ENCODE measurements at places on chromosomes 2 and 18.

DNA sequence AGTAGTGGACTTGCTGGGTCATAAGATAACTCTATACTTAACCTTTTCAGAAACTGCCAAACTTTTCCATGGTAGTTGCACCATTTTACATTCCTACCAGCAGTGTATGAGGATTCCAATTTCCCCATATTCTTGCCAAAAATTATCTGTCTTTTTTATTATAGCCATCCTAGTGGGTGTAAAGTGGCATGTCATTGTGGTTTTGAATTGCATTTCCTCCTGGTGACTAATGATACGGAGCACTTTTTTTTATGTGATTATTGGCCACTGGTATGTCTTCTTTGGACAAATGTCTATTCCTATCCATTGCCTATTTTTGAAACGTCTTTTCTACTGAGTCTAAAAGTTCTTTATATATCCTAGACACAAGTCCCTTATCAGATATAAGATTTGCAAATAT, 44.3 kb downstream of the CACNB4 start:
- DNase-seq = no peak

DNA sequence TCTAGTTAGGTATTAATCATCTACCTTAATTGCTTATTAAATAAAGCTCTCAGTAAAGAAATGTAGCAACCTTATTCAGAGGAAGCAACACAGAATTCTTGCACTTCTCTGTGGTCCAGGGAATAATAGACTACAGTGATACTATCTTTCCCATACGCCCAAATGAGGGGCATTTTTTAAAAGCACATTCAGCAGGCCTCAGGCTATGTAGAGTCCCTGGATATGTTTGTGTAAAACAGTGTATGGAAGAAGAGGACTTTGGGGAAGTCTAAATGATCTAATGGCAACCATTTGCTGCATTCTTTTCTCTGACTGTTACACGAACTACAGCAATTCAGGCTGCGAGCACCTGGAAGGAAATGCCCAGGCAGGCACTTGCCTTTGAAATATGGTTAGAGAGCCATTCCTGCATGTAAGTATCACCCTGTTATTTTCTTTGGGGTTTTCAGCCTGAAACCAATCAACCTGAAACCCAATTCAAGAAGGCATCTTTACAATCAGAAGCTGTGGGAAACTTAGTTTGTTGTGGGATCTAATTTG, 1814.7 kb upstream of the CELF4 start:
- no peak for DNase-seq

GRCh38 chr2:199989822-199990221, 34.4 kb downstream of the MAIP1 start:
- DNase-seq = no peak

DNA sequence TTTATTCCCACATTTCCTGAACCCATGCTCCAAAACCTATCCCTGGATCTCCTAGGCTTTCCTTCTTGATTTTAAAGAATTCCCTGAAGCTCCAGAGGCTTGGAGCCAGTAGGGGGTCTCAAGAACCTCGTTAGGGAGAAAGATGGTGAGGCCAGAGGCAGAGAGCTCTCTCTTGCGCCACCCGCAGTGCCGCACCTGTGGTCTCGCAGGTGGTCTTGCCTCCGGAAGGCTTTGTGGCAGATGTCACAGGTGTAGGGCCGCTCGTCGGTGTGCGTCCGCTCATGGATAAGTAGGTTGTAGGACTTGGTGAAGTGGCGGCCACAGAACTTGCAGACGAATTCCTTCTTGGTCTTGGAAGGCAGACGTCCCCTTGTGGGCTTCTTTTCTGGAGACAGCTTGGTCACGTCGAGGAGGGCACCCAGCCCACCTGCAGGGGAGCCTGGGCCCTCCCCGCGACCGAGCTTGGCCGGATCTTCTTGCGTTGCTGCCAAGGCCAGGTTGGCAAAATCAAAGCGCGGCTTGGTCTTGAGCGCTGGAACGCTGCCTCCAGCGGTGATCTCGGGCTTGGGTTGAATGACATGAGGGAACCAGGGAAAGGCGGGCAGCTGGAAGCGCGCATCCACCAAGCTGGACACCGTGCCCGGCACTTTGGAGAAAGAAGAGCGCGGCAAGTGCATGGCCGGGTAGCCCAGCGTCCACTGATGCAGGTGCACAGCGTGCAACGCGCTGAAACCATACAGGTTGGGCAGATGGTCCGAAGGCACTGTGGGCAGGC, 5.3 kb downstream of the OSR1 start:
- DNase-seq = no peak

GRCh38 chr2:171762879-171763573, 75.8 kb downstream of the DYNC1I2 start:
- DNase-seq = no peak

DNA sequence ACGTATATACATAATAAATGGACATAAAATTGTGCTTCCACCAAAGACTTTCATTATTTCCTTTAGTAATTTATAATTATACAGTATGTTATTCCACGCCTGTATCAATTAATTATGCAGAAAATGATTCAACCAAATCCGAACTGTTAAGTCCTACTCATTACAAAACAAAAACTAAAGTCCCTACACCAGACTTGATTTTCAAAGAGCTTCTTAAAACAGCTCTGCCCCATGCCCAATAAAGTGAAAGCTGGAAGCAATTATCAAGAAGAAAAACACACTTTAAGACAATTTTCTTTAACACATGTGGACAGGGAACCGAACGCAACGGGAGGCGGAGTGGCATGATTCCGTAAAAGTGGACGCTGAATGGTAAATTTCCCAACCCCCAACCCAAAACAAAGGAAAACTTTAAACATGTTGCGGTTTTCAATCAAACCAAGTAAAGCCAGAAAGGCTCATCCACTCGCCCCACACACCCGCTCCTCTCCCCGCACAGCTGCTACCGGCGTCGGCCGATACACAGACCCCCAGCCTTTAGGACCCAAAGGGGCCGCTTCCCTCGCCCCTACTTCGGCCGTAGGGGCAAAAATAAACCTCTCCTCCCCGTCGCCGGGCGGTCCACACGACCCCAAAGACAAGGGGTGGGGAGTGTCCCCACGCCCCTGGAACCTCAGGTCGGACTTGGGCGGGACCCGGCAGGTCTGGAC, 705 bp downstream of the YES1 start:
- DNase-seq = no peak

DNA sequence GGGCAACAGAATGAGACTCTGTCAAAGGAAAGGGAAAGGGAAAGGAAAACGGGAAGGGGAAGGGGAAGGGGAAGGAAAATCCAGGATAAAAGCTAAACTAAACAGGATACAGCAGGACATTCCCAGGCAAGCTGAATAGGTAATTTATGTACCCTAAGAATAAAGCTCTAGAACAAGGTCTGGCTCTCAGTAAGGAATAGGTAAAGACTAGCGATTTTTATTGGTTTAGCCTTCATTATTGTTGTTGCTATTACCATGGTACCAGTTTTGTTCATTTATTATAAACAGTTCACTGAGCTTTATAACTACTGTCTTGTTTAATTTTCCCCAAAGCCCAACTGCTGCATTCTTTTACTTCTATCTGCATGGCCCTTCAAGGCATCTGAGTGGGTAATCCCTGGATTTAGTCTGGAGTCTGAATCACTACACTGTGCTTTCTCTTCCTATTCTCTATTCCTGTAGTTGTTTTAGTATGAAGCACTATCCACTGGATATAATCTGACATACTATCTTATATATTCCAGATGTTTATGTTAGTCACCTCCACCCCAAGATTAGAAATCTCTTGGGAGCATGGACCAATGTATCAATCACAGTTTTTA, 127.1 kb upstream of the TANK start:
- DNase-seq = no peak

DNA sequence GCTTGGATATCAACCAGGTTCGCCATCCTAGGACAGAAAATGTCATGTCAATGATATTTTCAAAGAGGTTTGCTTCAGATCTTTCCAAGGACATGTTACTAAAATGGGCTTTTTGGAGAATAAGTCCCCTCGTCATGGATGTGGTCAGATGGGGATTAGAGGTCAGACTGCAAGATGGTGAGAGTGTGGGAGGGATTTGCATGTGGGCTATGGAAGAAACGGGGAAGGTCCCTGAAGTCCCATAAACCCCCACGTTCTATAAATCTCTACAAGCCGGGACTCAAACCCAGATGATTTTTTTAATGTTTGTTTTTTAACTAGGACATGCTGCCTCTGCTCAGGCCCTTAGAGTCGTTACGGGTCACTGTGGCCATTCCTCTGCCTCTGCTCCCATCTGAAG, 37.7 kb upstream of the IGFBP5 start:
- DNase-seq = no peak

DNA sequence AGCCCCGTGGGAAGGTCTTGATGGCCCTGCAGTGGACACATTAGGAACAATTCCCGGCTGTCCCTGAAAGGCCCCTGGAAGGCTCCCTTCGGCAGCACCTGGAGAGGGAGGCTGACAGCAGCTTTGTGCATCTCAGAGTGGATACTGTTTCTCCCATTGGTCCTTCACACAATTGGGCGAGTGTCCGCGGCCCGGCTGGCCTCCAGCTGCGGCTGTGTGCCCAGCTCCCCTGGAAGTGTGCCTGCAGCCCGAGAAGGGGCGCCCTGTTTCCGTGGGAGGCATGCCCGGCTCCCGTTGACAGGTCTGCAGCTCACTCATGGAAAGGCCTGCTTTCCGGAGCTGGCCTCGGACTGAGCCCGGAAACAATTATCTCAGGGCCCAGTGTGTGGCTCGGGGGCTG, 103.7 kb downstream of the LPIN1 start:
- no peak for DNase-seq

- DNase-seq = no peak
Measured at GRCh38 chr2:95328358-95329125, 31.4 kb downstream of the KCNIP3 start.

All from activated CD8-positive, alpha-beta memory T cell treated with anti-CD3 and anti-CD28 coated beads for 4 hours (primary cell).